ENCODE measurements at places on chromosomes 4 and X. TPM values are rescaled to one million over a fixed set of nuclear protein-coding genes. Genes with fewer than 3 reads are reported as not detected.

DNA sequence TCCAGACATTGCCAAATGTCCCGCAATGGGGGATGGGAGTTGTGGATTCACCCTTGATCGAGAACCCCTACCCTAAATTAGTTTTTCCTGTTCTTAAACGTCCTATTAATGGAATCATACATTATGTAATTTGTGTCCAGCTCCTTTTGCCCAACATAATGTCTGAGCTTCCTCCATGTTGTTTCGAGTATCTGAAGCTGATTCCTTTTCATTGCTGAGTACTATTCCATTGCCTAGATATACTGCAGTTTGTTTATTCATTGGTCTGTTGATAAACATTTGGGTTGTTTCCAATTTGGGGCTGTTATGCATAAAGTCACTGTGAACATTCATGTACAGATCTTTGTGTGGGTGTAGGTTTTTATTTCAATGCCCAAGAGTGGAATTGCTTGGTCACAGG lies 251.3 kb downstream of the BCOR start:
- DNase-seq = no peak
- H3K27me3 ChIP-seq = no peaks in the 10 kb centered on the region
- no peak overlapping the region for H3K4me3 ChIP-seq

DNA sequence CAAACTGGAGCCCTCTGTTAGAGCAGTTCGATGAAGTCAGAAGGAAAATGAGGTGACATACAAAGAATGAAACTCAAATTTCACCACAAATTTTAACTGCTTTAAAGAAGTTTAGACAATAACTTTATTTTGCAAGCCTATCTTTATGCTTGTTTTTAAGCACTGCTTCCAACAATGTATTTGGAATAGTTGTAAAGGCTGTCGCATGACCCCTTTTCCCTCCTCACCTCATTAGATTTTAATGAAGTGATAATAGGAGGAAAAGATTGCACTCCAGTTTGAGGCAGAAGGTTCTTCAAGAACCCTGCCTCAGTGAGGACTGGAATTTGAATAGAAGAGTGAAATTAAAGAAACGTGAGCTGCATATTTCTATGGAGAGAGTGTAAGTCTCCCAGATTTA lies 386.1 kb upstream of the NR3C2 start:
- no peaks in the 10 kb centered on the region for H3K27me3 ChIP-seq
- DNase-seq = no peak
- H3K27ac ChIP-seq = no peak overlapping the region
- H3K4me3 ChIP-seq = no peak overlapping the region
- no peaks in the 10 kb centered on the region for H3K36me3 ChIP-seq
- no peaks in the 10 kb centered on the region for H3K4me1 ChIP-seq

DNA sequence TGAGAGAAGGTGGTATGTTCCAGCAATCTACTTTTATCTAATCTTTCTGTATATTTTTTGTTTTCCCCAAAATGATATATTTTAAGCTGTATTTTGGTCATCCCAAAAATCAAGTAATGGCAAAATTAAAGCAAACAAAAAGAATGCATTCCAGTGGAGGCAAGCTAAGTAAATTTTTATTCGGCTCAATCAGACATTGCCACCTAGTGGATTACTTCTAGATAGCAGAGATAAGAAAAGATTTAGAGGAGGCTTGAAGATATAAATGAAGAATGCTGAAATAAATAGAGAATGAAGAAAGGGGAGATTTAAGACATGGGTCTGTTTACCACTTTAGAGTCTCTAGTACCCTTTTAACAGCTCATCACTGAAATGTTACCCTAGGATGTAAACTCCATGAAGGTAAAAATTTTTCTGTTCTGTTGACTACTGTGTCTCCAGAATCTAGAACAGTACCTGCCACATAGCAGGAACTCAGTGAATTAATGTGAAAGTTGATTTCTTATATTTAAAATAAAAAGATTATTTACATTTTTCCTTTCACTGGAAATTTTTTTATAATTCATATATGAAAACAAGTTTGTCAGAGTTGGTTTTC lies 110.9 kb upstream of the ANK2 start:
- peaks cover 8% of the 10 kb centered on the region for H3K27me3 ChIP-seq
- H3K27ac ChIP-seq = no peak overlapping the region
- DNase-seq = no peak
- no peaks in the 10 kb centered on the region for H3K4me1 ChIP-seq
- no peak overlapping the region for H3K4me3 ChIP-seq

DNA sequence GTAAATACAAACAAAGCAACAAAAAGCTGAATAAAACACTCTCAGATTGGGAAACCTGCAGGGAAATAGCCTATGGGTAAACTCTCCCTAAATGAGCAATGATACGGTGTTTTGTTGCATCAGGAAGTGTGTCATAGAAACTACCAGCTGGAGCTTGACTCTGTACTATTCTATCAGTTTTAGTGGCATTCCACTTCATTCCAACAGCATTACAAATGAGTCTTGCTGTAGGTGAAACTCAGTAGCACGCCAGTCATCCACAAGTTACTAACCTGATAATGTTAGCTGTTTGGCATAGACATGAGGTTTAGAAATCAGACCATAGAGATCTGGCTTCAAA lies 24.9 kb downstream of the FGFBP1 start:
- DNase-seq = no peak
- peaks cover 14% of the 10 kb centered on the region for H3K27me3 ChIP-seq
- H3K4me3 ChIP-seq = no peak overlapping the region
- no peaks in the 10 kb centered on the region for H3K36me3 ChIP-seq
- H3K4me1 ChIP-seq = no peaks in the 10 kb centered on the region
- no peak overlapping the region for H3K27ac ChIP-seq

- DNase-seq = no peak
- H3K36me3 ChIP-seq = peaks cover 9% of the 10 kb centered on the region
- no peak overlapping the region for H3K4me3 ChIP-seq
- no peak overlapping the region for H3K27ac ChIP-seq
Observed at GRCh38 chr4:98642991-98643426, 15.4 kb downstream of the TSPAN5 start.

DNA sequence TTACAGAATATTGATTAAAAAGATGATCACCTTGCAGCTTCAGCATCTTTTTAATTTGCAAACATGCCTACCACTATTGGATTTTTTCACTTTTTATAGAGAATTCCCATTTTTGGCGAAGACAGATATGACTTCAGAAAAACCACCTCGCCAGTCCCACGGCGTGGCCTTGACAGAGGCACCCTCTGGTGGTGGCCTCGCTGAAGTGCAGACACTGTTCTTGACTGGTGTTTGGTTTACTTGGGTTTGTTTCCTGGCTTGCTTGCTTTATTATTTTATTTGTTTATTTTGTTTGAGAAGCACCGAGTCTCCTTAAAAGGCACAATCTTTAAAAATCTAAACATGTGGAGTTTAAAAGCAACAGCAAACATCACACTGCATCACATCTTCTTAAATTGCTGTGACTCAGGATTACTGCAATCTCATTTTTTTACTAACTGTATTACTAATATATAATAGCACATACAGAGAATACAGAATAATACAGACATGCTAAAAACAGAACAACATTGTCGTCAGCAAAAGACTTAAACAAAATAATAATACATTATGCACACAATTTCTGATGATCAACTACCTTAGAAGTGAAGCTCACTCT lies 13.1 kb upstream of the AMTN start:
- no peak overlapping the region for H3K27ac ChIP-seq
- no peaks in the 10 kb centered on the region for H3K27me3 ChIP-seq
- DNase-seq = peak; percentile 85
- H3K4me1 ChIP-seq = no peaks in the 10 kb centered on the region
- no peak overlapping the region for H3K4me3 ChIP-seq
- H3K36me3 ChIP-seq = no peaks in the 10 kb centered on the region

DNA sequence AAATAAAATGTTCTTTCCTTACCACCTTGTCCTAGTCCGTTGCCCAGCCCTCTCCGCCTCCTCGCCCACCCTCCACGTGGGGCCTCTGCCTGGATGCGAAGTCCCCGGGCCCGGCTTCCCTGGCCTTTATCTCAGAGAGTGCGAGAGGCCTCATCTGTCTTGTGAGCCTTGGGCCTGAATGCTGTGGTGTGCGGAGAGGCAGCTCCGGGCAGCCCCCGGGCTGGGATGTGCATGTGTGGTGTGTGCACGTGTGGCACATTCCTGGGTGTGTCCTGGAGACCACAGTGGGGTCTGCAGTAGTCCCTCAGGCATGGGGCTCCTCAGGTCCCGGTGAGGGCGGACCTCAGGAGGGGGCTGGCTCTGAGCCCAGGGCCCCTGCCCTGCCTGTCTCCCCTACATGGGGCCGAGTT lies 31.4 kb downstream of the DOK7 start:
- H3K4me3 ChIP-seq = no peak overlapping the region
- no peak for DNase-seq
- H3K27ac ChIP-seq = no peak overlapping the region

GRCh38 chrX:51292421-51292820 lies 40.2 kb upstream of the NUDT10 start:
- H3K36me3 ChIP-seq = no peaks in the 10 kb centered on the region
- H3K27ac ChIP-seq = no peak overlapping the region
- no peaks in the 10 kb centered on the region for H3K27me3 ChIP-seq
- H3K4me1 ChIP-seq = no peaks in the 10 kb centered on the region
- no peak for DNase-seq

GRCh38 chr4:170805352-170805751 lies 715.6 kb upstream of the AADAT start:
- no peaks in the 10 kb centered on the region for H3K36me3 ChIP-seq
- H3K27ac ChIP-seq = no peak overlapping the region
- no peak overlapping the region for H3K4me3 ChIP-seq
- no peaks in the 10 kb centered on the region for H3K27me3 ChIP-seq

GRCh38 chrX:7635604-7636003 lies 207.4 kb upstream of the VCX start:
- no peaks in the 10 kb centered on the region for H3K4me1 ChIP-seq
- no peak overlapping the region for H3K27ac ChIP-seq
- H3K36me3 ChIP-seq = no peaks in the 10 kb centered on the region
- H3K27me3 ChIP-seq = no peaks in the 10 kb centered on the region

The POF1B gene
- 0.07 TPM for total RNA-seq

The FANCB gene
- total RNA-seq = 18.9 TPM

The KLKB1 gene
- total RNA-seq = 0.09 TPM

The PNCK gene
- 0.36 TPM for total RNA-seq

The ATOH1 gene
- total RNA-seq = not detected
